ENCODE measurements at places on chromosomes 13 and 19.

DNA sequence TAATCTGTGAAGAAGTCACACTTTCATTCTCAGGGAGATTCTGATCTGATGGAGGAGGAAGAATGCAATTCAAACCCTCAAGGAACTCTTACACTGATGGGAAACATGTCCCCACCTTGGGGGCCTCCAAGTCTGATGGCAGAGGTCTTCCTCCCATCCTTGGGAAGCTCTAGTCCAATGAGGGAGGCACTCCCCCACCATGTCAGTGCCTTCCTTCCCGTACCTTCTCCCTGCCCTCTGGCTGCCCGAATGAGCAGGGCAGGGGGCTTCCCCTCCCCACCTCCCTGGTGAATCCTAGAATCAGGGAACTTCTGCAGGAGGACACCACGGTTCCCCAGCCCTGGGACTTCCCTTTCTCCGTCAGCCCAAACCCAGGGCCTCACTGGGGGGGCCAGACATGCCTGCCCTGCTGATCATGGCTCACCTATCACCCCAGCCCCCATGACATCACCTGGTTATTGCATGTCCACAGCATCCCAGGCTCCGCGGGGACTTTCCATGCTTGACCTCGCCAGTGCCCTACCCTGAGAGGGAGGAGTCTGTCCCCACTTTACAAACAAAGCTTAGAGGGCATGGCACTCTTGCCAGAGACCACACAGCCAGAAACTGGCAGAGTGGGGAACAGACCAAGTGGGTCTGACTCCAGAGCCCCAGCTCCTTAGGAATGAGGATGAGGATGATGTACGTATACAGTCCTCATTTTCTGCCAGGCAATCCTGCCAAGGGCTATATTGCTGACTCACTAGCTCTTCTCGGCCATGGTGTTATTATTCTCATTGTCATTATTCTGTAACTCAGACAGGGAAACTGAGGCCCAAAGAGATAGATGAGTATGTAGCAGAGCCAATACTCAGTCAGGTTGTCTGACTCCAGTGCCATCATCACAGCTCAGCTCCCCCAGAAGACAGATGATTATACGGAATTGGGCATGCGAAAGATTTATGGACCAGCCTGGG is 9.6 kb upstream of the BCL3 start:
- DNase-seq = no peak

DNA sequence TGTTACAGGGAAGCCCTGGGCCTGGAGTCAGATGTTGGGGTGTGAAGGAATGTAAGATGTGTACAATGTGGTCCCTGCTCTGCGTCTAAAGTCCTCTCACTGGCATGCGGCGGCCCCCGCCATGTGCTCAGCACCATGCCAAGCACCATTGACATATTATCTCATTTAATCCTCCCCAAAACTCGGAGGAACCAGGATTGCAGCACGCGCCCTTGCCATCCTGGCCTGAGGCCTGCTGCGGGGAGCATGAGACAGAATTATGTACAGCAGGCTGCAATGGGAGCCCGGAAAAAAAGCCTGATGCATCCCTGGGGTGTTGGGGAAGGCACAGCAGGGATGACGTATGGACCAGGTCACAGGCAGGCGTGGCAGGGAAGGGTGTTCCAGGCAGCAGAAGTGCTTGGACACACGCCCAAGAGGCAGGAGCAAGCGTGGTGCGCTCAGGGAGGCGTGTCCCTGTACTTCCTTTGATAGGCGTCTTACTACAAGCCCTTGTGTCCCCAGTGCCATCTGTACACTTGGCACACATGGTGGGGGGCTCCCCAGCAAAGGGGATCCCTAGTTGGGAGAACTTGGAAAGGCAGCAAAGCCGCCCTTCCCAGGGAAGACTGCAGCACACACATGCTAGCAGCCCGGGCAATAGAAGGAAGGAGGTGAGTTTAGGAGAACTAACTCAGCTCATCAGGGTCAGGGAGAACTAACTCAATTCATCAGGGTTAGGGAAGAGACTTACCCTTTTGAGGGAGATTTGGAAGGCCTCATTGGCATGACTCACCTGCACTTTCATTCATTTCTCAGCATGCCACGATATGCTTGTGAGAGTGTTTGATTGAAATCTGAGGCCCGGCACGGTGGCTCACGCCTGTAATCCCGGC is 3.4 kb downstream of the EVI5L start:
- DNase-seq = no peak

DNA sequence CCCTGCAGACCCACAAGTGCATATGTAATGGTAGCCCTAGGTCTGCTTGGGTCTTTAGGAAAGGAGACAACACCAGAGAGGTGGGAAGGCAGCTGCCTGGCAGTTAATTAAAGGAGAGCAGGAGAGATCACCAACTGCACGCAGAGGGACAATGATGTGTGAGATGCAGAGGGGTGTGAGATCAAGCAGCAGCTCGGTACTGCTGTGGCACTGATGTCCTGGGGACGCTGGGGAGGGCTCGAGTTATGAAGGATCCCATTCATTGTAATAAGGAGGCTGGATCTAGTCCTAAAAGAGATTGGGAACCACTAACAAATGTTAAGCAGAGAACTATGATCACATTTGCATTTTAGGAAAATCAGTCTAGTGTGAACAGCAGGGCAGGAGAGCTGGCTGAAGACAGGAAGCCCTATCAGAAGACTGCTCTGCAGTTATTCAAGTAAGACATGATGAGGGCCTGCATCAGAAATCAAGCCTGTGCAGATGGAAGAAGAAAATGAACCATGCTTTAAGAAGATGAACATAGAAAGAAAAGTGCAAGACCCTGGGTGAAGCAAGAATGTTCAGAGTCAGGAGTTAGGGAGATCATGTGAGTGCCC is 80.4 kb downstream of the DLEU7 start:
- no peak for DNase-seq

DNA sequence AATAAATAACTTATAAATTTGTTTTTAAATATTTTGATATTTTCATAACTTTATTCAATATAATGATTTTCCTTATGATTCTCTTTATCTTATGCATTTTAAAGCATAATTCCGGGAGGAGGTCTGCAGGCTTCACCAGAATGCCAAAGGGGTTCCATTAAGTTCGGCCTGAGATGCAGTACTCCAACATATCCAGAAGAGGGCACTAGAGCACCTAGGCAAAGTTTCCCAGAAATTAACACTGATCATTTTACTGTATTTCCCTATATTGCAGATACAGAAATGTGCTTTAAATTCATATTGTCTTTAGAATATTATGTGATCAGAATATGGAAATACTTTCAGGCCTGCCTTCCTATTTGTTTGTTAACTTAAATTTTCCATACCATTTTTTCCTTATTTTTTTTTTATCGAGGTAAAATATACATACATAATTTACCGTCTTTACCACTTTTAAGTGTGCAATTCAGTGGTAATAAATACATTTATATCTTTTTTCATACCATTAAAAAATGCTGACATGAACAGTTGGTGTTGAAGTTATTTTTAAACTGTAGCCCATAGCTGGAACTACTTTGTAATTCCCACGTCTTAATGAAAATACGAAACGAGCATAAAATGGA is 58.9 kb upstream of the TM9SF2 start:
- peak; percentile 78 for DNase-seq

- DNase-seq = peak; percentile 16
These were observed 42.6 kb downstream of the ZNF146 start for GRCh38 chr19:36257520-36257876.

DNA sequence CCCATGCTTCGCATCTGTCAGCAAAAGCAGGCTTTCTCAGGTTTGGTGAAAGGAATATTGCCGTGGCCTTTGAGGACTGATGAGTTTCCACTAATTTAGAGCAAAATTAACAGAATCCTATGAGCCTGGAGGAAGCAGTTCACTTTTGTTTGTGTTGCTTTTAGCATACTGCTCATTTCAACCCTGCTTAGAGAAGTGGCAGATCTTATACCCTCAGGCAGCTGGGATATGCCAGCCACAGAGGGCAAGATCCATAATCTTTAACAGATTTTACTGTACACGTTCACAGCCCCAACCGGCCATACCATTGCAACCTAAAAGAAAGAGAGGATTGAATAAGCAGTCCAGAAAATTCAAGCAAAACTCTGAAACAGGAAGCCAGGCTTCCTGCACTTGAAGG is 60.5 kb downstream of the COL4A2 start:
- DNase-seq = no peak

DNA sequence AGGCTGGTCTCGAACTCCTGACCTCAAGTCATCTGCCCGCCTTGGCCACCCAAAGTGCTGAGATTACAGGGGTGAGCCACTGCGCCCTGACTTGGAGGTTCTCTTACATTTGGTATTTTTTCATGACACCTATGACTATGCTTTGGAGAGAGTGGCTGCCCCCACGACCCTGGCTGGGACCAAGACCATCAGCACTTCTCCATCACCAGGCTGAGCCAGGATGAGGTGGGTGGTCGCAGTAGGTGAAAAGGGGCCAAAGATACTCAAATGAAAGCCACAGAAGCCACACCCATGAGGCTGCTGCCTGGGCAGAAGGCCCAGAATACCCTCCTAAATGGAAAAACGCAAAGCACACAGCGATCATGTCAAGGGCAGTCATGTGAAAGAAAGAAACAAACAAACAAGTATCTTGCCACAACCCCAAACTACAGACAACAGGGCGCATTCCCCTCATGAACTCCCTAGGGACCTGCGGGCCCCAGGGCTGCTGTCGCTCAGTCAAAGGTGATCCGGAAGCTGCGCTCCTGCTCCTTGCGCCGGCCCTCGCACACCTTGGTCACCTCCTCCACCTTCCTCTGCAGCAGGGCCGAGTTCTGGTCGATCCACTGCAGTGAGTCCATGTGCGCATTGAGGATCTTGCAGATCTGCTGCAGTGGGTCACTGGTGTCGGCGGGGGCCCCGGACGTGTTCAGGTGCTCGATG is 11.2 kb upstream of the IL4I1 start:
- DNase-seq = no peak

DNA sequence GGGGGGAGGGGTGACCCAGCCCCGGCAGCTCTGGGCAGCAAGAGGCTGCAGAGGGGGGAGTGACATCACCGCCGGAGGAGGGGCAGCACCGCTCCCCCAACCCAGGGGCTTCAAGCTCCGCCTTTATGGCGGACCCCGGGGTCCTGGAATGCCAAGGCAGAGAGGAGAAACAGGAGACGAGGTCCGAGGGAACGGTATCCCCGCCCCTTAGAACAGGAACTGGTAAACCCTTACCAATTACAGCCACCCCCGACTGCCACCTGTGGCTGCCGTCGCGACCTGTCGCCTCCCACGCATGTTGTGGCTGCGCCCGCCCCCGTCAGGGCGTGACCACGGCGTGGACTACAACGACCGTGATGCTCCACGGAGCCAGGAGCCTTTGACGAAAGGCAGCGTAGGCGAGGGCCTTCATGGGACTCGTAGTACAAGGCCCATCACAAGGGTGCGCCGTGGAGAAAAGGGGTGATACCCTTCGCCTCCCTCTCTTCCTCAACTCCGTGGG is 4.1 kb upstream of the KCNC3 start:
- peak; percentile 80 for DNase-seq

DNA sequence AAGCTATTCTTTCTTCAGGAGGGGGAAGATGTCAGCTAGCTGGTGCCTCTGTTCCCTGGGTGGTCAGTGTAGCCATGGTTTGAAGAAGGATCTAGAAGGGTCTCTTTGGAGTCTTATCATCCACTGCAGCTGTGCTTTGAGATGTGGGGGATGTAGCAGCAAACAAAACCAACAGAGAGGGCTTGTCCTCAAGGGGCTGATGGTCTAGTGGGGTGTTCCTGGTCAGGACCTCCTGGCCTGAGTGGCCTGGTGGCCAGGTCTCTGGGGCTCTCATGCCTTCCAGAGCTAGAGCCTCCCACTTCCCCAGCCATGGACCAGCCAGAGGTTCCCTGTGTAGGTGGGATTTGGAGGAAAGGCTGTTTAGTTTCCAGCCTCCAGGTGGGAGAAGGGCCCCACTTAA is 40.3 kb downstream of the LYL1 start:
- no peak for DNase-seq

DNA sequence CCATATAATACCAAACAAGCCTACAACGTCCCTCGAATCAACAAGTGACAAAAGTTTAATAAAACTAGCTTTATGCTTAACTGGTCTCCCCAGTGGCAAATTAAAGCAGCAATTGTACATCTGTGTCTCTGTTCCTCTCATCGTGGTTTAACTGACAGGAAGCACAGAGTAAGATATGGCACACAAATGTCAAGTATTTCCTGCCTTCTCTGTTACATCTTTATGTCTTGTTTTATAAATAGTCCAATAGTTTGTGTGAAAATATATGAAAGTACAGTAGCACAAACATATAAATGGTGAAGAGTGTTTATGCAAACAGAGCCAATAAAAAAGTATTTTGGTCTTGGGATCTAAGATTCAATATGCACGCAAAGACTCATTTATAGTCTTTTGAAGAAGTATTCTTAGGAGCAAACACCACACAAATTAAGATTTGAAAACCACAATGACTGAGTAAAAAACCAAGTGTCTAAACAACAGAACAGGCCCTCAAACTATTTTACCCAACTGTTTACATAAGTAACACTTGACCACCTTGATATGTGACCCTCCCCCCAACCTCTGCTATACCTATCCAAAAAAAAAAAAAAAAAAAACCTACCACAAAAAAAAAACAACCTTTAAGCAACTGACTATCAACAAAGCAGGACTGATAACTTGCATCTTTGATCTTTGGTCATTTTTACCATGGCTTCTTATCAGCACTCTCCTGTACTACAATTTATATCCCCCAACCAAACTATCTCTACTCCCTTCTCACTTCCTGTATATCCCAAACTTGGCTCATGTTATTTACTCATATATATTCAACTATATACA is 14.0 kb downstream of the ELF1 start:
- no peak for DNase-seq
